Activated CD4-positive, alpha-beta T cell treated with anti-CD3 and anti-CD28 coated beads, Interleukin-2, Interleukin-6, amounts not matched to agents 100 ng/mL and 50 ng/mL, durations not matched to agents 16 hours and 8 hours (primary cell): ENCODE measurements at places on chromosomes 1 and 21.

GRCh38 chr1:59512702-59513101 is 215.8 kb downstream of the FGGY start:
- no peak for DNase-seq

- no peak for DNase-seq
Observed at GRCh38 chr1:206832352-206832880, 33.0 kb upstream of the IL20 start.

DNA sequence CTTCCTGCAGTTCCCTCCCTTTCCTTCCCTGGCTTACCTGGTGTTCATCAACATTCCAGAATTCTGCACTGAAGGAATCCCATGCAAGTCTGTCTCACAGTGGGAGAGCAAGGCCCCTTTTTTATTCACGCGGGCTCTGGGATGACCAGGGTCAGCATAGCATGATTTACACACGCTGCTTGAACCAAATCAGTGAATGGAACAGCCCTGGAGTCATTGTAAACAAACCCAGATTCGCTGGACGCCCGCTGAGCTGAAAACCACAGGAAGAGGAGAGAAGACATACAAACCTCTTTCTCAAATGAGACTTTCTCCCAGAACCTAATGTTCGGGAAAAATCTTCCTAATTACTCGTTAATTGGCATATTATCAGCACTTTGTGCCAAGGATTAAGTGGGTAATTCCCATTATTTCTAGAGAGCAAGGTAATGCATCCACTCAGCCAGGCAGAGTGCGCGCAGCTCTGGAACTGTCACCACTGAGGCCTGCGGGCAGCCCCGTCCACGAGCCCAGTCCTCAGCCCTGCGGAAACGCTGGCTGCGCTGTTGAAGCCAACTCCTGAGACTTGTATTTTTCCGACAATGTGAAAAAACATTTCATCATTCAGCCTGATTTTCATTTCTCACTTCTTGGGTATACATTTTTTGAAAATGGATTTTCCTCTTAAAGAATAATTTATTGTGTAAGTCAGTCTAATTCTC is 140.0 kb downstream of the ETS2 start:
- no peak for DNase-seq

GRCh38 chr21:40060083-40060677 is 192.9 kb downstream of the PCP4 start:
- DNase-seq, result no peak
